IPS-NIHi11 (cell line): ENCODE measurements at places on chromosomes 7 and 10.

DNA sequence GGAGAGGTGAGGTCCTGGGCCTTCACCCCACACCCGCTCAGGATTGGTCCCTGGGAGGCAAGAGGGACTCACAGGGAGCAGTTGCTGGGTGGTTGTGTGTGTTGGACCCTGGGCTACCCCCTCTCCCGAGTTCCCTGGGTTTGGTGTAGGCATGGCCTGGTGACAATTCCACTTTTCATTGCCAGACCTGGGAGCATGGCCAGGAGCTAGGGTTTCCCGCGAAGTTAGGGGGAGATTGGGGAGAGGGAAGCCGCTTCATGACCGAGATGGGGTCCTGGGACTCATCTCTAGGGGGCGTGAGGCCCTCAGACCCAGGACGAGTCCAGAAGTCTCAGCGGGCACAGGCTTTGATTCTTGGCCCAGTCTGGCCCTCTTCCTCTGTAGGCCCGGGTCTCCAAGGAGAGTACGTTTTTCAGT lies 606 bp downstream of the PALD1 start:
- no peak for DNase-seq

- DNase-seq = no peak
Observed at GRCh38 chr7:127986581-127987521, 44.4 kb downstream of the LRRC4 start.

DNA sequence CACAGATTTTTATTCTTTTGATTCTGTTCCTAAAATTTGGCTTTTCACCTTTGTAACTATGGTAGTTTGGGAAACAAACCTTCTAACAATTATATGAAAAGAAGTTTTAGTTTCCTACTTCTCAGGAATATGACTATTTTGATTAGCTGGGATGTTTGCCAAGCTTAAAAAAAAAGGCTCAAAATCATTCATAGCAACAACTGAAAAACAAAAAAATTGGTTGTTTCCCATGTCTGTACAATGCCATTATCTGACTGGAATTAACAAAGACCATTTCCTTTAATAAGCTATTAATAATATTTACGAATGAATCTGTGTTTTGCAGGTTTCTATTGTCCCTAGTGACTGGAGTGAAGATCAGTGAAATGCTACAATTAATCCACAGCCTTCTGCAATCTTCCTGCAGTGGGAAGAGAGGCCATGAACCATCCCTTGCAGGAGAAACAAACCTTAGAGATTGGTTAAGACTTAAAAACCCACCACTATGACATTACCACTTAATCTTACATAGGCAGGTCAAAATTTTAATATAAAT lies 4.2 kb downstream of the PURB start:
- no peak for DNase-seq

GRCh38 chr10:113646336-113647201 lies 17.3 kb downstream of the NRAP start:
- DNase-seq = no peak

- DNase-seq = no peak
Observed at GRCh38 chr10:90777621-90778020, 80.2 kb downstream of the HTR7 start.

- no peak for DNase-seq
Observed at GRCh38 chr10:124495725-124496124, 34.1 kb downstream of the LHPP start.

GRCh38 chr10:48705401-48705938 lies 20.8 kb downstream of the WDFY4 start:
- no peak for DNase-seq

DNA sequence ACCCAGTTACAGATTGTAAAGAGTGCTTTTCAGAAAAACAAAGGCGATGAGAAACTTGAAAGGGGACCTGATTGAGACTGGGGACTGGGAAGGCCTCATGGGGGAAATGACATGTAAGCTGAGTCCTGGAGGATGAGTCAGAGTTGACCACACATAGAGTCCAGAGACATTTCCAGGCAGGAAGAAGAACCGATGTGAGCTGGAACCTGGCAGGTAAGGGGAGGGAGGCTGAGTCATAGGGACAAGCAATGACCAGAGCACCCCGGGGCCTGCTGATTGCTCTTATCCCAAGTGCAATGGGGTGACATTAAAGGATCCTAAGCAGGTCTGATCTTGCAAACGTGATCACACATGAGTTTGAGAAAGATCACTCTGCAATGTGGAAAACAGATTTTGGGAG lies 11.7 kb downstream of the TLL2 start:
- DNase-seq = no peak
